ENCODE measurements at places on chromosomes 12 and 14. TPM values are rescaled to one million over a fixed set of nuclear protein-coding genes. Genes with fewer than 3 reads are reported as not detected.

The NACA gene
- 892 TPM for total RNA-seq

The HOXC9 gene
- 0.40 TPM for total RNA-seq

The ABCC9 gene
- total RNA-seq: not detected

The TSPAN19 gene
- not detected for total RNA-seq

The TMCC3 gene
- total RNA-seq: 30.4 TPM

The BMP4 gene
- 201 TPM for total RNA-seq

- H3K27ac ChIP-seq: no peak overlapping the region
- H3K4me3 ChIP-seq: no peak overlapping the region
- no peaks in the 10 kb centered on the region for H3K36me3 ChIP-seq
- H3K27me3 ChIP-seq: no peaks in the 10 kb centered on the region
Measured at GRCh38 chr12:998020-998874, 7.2 kb downstream of the ERC1 start.

- H3K4me3 ChIP-seq: peak overlapping the region; percentile 56
- H3K4me1 ChIP-seq: peaks cover 8% of the 10 kb centered on the region
- peak; percentile 68 for DNase-seq
- peaks cover 31% of the 10 kb centered on the region for H3K27me3 ChIP-seq
- H3K36me3 ChIP-seq: no peaks in the 10 kb centered on the region
- peak overlapping the region; percentile 44 for H3K27ac ChIP-seq
Measured at GRCh38 chr14:32939254-32940065, 781 bp downstream of the NPAS3 start.

GRCh38 chr14:86153480-86153879 is 623.5 kb downstream of the FLRT2 start:
- no peaks in the 10 kb centered on the region for H3K27me3 ChIP-seq
- no peaks in the 10 kb centered on the region for H3K36me3 ChIP-seq
- H3K4me1 ChIP-seq: no peaks in the 10 kb centered on the region
- H3K4me3 ChIP-seq: no peak overlapping the region
- no peak for DNase-seq

- peak; percentile 33 for DNase-seq
- H3K4me3 ChIP-seq: peak overlapping the region; percentile 70
- H3K36me3 ChIP-seq: peaks cover 23% of the 10 kb centered on the region
Measured at GRCh38 chr12:6768437-6768914, 2.3 kb downstream of the PTMS start.

- H3K27ac ChIP-seq: no peak overlapping the region
- no peaks in the 10 kb centered on the region for H3K36me3 ChIP-seq
- no peak overlapping the region for H3K4me3 ChIP-seq
- H3K27me3 ChIP-seq: no peaks in the 10 kb centered on the region
Measured at GRCh38 chr14:75802486-75802885, 141.4 kb downstream of the TTLL5 start.

GRCh38 chr12:111006621-111007020 is 86.2 kb upstream of the MYL2 start:
- H3K27ac ChIP-seq: no peak overlapping the region
- no peaks in the 10 kb centered on the region for H3K27me3 ChIP-seq
- DNase-seq: no peak
- H3K4me1 ChIP-seq: no peaks in the 10 kb centered on the region
- H3K4me3 ChIP-seq: no peak overlapping the region
- no peaks in the 10 kb centered on the region for H3K36me3 ChIP-seq

- H3K36me3 ChIP-seq: no peaks in the 10 kb centered on the region
- no peak overlapping the region for H3K27ac ChIP-seq
- no peak overlapping the region for H3K4me3 ChIP-seq
Measured at GRCh38 chr12:70248876-70249275, 5.6 kb downstream of the CNOT2 start.

DNA sequence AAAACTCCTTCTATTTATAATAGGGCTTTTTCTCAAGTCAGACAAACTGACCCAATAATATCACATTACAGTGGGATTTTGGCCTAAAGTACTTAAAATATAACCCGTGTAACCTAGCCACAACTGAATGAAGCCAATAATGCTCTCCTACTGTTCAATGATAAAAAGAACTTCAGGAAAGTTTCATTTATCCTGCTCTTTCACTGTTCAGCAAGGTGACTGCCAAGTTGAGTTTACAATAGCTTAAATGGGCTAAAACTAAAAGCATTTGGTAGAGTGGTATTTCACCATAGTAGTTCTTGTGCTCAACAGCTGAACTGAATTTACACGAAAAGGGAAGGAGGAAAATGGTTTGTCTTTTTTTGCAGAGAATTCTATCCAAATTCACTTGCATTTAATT is 49.8 kb downstream of the CNTN1 start:
- no peaks in the 10 kb centered on the region for H3K36me3 ChIP-seq
- DNase-seq: no peak
- H3K27ac ChIP-seq: no peak overlapping the region
- no peaks in the 10 kb centered on the region for H3K4me1 ChIP-seq

GRCh38 chr14:64983439-64984310 is 3.0 kb upstream of the FNTB start:
- no peak overlapping the region for H3K4me3 ChIP-seq
- peaks cover 15% of the 10 kb centered on the region for H3K4me1 ChIP-seq
- H3K27ac ChIP-seq: no peak overlapping the region
- no peaks in the 10 kb centered on the region for H3K36me3 ChIP-seq
- DNase-seq: peak; percentile 76
- peaks cover 14% of the 10 kb centered on the region for H3K27me3 ChIP-seq

DNA sequence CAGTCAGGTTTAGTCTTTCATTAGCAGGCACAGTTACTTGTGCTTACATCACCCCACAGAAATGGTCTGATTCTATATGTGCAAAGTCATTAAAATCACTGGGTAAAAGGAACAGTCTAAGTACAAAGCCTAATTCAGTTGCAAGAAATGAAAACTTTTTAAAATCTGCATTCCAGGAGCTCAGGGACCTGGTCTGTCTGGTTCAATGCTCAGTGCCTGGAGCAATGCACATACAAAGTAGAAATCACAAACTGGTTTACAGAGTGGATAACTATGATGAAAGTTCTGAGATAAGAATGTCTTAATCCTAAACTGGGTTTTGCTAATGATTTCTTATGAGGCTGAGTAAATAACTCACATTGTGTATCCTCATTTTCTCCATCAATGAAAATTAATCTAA is 28.7 kb downstream of the LMNTD1 start:
- H3K36me3 ChIP-seq: no peaks in the 10 kb centered on the region
- no peak overlapping the region for H3K27ac ChIP-seq
- H3K4me1 ChIP-seq: no peaks in the 10 kb centered on the region
- no peak for DNase-seq
- H3K4me3 ChIP-seq: no peak overlapping the region
